ENCODE measurements at places on chromosomes 2 and 18.
A peak's percentile ranks its signal among the peaks of the same experiment; 100 is the strongest.

- DNase-seq = no peak
These were observed 125.5 kb upstream of the SIX2 start for GRCh38 chr2:45134726-45135125.

DNA sequence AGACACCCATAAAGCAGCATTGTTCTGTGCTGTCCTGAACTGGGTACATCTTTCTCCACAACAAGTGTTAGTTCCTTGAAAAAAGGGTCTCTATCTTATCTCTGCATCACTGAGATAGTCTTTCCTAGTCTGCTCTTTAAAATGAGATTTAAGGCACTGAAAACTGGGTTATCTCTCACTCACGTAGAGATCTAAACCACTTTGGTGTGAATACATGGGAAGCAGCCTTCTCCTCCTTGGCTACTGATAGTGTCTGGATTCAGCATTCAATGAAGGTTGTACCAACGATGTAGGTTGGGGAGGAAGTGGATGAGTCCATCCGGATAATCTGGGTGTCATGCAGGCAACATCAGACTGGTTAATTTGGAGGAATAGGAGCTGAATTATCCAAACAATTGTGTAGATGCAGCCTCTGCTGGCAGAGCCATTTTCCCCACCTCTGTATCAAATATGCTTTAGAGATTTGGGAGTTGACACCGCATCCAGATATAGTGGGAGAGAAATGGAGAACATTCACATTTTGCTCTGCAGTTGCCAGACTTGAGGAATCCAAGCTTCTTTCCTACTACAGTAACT, 15.9 kb upstream of the SIX3 start:
- DNase-seq = no peak

GRCh38 chr2:233979748-233980147, 62.6 kb downstream of the TRPM8 start:
- DNase-seq = no peak

- DNase-seq = no peak
These were observed 87.1 kb upstream of the ZNF397 start for GRCh38 chr18:35153609-35154272.

GRCh38 chr2:216520112-216520511, 21.5 kb downstream of the RPL37A start:
- DNase-seq = no peak

- no peak for DNase-seq
These were observed 3.2 kb upstream of the RAB17 start for GRCh38 chr2:237593596-237594320.

DNA sequence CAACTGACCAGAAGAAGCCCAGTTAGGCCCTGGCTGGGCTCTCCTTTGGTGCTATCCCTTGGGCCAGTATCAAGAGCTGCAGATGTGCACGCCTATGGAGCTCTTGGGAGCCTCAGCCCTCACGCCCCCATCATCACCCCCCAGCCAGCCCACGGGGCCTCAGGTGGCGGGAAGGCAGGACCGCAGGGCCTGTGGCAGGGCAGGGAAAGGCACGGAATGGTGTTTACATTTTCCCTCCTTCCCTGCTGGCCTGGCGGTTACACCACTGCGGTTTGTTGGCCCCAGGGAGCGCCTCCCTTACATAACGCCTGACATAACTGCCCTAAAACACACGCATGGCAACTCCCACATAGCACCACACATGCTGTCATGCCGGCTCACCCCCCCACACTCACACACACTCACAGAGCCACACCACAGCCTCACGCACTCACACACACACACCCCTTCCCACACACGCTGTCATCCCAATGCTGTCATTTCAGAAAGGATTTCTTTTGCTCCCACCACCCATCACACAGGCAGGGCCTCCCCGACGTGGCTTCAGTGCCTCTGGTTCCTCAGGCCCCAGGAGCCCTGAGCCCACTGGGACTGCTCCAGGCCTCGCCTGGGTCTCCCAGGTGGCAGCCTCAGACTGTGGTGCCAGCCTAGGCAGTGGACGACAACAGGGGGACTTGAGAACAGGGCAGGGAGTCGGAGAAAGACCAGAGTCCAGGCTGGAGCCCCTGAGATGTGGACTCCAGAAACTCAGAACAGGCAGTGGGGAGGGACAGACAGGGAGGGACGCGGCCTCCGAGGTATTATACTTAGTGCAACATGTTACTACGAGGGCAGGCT, 15.7 kb downstream of the ZFP36L2 start:
- DNase-seq = peak; percentile 66

DNA sequence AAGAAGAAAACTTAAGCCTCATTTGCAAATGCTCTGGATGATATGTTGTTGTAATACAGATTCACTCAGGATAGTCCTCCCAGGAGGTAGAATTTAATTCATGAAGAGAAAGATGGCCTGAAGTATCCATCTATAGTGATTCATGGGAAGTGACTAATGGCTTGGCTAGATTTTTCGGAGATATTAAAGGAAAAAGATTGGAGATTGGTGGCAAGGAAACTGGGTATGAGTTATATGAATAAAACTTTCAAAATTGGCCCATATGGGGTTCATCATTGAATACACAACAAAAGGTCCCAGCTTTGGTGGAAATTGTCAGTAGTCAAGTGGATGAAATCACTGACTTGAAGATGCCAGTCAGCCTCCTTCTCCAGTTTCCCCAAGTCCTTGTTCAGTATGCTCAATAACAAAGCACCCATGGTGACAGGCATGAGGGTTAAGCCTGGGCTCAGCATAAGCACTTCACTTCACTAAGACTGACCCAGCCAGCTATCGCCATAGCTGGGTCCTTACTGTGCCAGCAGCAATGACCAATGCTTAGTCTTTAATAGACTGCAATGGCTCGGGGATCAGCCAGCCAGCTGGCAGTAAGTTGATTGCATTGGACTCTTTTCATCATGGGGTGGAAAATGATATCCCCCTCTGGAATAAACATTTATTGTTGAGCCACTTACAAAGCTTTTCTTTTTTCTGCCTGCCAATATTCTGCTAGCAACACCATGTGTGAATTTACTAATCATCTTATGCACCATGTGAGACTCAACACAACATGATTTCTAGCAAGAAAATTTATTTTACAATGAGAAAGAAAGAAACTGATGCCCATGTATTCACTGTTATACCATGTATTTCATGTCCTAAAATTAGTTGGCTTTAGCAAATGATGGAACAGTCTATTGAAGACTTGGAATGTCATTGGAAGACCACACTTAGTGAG, 176.6 kb upstream of the TACR1 start:
- DNase-seq = no peak

DNA sequence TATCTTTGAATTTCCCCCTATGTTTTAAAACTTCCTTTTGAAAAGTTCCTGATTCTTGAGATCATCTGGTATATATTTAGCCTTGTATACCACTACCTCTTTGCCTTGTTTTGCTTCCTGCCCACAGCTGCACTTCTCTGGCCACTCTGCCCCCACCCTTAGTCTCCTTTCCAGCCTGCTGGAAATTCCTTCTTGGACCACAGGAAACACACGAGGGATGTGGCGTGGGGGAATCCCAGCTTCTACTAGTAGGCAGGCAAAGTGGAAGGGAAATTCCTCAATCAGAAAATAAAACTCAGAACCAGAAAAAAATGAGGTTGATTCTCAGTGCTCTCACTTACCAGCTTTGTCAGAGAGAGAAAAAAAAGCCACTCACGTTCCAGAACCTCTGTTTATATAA, 13.4 kb downstream of the IL18RAP start:
- no peak for DNase-seq

GRCh38 chr2:29239209-29239960, 124.2 kb downstream of the CLIP4 start:
- DNase-seq = no peak

- DNase-seq = no peak
These were observed 118.6 kb upstream of the EML6 start for GRCh38 chr2:54604871-54605270.

- DNase-seq = no peak
These were observed 41.6 kb downstream of the LYPD6B start for GRCh38 chr2:149080099-149080498.

DNA sequence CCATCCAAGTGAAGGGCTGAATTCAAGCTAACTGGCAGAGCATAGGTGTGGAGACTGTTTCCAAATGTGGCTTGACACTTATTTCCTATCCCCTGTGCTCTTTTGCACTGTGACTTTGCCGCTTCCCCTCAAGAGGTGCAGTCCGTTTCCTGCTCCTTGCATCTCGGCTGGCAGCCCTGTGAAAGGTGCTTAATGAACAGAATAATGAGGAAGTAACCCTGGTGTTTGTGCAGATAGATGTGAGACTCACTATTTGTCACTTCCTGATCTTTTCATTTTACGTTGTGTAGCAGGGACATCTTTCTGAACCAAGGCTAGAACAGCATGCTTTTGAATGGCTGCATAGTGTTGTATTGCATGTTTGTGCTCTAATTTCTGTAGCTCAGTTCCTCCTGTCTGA, 60.8 kb downstream of the CEP192 start:
- DNase-seq = no peak
